ENCODE measurements at places on chromosomes 1 and 21.

DNA sequence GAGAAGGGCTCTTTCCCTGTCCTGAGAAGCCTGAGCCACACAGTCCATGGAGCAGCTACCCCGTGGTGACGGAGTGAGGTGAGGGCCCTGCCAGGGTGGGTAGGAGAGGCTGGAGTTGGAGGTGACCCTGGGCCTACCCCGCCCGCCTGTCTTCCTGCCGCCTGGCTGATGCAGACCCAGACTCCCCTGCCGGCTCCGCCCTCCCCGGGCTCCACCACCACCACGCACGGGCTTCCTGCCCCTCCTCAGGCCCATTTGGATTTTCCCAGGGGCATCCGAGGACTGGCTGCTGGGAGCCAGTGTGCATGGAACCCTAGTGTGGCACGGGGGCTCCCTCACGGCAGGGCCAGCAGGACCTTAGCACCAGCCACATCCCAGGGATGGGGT, 32.5 kb downstream of the PODN start:
- no peak for DNase-seq

DNA sequence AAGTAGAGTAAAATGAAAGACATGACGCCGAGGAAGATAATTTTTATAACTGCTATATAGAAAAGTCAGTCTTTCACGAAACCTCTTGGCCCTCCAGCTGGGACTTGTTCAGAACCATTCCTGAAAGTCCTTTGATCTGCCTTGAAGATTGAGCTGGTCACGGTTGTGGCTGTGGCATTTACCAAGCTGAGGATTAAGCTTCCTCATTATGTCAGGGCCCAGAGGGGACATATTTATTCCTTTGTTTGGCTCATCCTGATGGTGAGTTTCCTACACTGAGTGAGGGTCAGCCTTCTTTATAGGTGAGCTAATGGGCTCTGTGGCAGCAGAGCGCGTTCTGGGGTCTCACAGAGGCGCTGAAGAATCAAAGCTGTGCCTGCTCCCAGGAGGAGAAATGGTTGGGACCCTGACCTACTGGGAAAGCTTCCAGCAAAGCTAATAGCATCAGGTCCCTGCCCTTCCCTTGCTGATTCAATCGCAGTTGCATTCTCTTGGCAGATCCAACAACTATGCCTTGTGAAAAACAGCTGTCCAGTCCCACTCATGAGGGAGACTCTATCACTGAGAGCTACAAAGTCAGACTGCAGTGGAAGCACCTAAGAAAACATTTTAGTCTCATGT, 43.2 kb upstream of the PBX1 start:
- DNase-seq = no peak

DNA sequence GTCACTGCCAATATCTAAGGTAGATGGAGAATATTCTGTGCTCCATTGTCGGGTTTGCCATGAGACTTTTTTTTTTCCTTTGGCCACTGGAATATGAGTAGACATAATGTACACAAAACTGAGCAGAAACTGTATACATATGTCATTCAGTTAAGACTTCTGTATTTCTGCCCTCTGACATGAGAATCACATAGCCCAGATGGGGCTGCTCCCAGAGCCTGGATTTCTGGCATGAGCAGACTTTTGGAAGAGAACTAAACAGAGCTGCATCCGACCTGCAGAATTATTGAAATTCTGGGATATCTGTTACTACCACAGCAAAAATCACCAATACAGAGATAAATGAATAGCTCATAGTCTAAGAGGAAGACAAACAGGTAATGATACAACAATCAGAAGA, 62.3 kb downstream of the DAB1 start:
- DNase-seq = no peak

GRCh38 chr1:30089024-30089430, 634.4 kb downstream of the MATN1 start:
- no peak for DNase-seq

GRCh38 chr1:240468656-240469055, 143.3 kb downstream of the GREM2 start:
- DNase-seq = no peak

DNA sequence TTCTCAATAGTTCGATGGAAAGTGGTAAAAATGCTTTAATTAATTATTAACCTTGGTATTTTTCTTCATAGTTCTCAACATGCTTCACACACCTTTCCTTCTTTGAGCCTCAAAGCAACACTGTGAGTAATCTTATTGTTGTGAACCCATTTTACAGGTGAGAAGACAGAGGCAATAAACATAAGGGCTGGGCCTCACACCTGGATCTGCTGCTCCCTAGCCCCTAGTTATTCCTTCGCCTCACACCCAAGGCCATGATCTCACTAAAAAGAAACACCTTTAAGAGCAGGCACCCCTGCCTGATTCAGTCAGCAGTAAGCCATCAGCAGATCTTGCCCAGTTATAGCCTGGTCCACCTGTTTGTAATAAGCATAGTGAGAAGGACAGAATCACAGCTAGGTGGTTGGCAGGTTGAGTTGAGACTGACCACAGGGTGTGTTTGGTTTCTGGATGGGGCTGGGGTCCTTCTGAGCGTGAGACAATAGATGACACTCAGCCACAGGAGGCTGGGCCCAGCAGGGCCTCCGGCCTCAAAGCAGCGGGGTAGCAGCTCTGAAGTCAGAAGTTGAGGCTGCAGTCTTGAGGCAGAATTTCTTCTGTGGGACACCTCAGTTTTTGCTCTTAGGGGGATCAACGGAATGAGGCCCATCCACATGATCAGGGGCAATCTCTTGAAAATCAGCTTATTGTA, 203.9 kb downstream of the RHOU start:
- no peak for DNase-seq

DNA sequence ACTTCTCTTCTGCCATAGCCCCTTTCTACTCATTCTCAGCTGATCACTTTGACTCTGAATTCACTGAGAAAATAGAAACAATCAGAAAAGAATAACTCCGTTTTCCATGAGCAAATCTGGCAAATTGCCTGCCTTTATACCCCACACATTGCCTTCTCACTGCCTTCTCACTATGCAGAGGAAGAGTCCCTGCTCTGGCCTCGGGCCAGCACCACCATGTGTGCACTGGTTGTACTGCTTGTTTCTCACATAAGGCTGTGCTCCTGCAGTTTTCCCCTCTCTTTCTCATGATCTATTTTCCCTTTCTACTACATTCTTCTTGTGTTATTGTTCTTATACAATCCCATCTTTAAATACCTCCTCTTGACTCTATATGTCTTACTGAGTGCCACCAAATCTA, 2.3 kb upstream of the HMGCS2 start:
- no peak for DNase-seq

GRCh38 chr1:94119306-94119705, 1.6 kb downstream of the ABCA4 start:
- no peak for DNase-seq

- DNase-seq = no peak
Observed at GRCh38 chr1:203612932-203613682, 13.5 kb upstream of the ATP2B4 start.

- DNase-seq = no peak
Observed at GRCh38 chr1:177959811-177960515, 9.9 kb downstream of the SEC16B start.

DNA sequence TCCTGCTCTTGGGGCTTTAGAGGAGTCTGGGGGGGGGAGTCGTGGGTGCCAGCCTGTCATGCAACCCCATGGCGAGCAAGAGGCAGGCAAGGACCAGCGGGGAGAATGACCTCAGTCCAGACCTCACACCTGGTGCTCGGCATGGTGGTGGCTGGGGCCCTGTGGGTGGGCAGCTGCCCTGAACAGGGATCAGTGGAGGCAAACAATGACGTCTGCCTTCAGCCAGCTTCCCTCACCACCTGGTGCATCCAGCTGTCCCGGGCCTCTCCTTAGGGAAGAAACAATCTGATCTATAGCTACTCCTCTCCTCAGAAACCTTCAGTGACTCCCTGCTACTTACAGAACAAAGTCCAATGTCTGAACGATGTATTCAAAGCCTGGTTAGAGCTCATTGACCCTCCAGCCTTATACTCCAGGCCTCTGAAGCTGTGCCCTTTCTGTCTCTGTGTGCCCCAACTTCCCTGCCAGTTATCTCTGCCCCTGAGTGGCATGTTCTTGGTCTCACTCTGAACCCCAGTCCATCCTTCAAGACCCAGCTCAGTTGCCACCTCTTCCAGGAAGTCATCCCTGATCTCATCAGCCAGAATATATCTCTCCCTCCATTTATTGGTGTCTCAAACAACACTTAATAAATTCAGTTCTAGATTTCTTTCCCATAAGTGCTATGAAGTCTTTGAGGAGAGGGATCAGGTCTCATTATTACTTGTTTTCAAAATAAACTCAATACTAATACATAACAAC, 6.6 kb downstream of the PADI2 start:
- DNase-seq = no peak

DNA sequence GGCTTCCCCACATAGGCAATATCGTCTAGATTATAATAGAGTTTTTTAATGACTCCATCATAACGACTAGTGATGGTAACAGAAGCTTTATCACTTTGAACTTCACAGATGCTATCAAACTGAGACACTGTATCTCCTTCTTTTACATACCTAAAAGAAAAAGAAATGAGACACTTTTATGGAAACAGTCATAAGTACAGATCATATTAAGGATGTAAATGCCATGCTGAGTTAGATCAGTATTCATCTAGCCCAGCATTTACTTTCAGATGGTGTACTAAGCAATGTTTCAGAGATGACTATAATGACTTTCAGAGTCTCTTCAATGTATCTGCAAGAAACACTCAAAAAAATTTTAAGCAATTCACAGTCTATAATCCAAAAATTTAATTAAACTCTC, 18.9 kb downstream of the DBT start:
- DNase-seq = no peak

- DNase-seq = no peak
Observed at GRCh38 chr1:205775717-205776056, 405 bp upstream of the RAB29 start.

DNA sequence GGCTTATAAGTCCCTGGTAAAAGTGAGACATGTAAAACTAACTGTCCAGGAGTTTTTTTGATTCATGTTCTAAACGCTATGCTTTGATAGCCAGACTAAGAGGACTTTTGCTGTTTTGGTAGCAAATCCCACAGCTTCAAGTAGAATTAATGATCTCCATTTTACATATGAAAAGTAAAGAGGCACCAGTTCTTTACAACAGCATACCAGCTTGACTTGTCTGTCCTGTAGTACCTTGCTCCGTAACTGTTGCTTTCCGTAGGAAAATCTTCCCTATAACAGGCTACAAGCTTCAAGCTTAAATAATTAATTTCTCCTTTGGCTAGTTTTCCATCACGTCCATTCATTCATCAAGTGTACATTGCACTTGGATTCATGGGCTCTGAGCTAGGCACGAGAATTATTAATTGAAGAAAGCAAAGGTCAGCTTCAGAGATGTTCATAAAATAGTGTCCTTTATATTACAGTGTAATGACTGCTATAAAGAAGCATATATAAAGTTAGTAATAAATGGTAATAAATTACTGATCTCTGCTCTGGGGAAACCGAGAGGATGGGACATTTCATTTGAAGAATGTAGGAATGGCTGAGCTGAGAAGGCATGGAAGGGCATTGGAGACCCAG, 29.2 kb downstream of the B3GALT5 start:
- DNase-seq = no peak

GRCh38 chr1:95119273-95119672, 2.1 kb downstream of the TLCD4 start:
- no peak for DNase-seq

DNA sequence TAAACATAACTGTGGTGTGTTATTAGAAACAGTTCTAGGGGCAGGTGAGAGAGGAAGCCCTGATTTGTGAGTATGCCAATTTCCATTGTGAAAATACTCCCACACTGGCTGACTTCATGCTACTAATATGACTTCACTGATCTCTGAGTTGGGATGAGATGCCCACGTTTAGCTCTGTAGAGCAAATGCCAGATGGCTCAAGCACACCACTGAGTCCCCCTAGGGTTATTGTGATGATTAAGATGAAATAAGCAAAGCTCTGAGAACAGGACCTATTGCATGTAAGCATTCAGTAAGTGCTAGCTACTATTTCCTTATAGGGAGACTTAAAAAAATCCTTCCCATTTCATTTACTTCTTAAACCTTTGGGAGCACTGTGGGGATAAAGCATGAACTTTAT, 117.6 kb downstream of the CENPF start:
- no peak for DNase-seq

- peak; percentile 38 for DNase-seq
Observed at GRCh38 chr1:62356257-62356835, 37.1 kb upstream of the KANK4 start.

DNA sequence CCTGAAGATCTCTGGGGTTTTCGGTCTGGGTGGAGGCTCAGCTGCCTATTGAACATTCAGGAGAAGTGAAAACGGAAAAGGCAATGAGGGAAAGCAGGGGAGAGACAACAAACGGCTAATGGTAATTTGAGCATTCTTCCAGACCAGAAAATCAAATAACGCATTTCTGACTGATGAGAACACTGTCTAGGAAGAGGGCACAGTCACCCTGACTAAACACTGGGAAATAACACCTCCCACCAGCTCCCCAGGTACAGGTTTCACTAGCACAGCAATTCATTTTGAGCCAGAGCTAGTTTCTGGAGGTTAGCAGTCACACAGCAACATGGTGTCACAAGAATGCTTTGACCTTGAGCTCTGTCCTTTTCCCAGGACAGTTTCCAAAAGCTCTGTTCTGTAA, 21.1 kb downstream of the NCF2 start:
- no peak for DNase-seq
